ENCODE measurements at places on chromosomes 5 and 9.
A peak's percentile ranks its signal among the peaks of the same experiment; 100 is the strongest.

- DNase-seq = no peak
Observed at GRCh38 chr9:137293094-137293481, 9.0 kb downstream of the NRARP start.

- DNase-seq = no peak
Observed at GRCh38 chr5:178058321-178059012, 54.9 kb upstream of the N4BP3 start.

DNA sequence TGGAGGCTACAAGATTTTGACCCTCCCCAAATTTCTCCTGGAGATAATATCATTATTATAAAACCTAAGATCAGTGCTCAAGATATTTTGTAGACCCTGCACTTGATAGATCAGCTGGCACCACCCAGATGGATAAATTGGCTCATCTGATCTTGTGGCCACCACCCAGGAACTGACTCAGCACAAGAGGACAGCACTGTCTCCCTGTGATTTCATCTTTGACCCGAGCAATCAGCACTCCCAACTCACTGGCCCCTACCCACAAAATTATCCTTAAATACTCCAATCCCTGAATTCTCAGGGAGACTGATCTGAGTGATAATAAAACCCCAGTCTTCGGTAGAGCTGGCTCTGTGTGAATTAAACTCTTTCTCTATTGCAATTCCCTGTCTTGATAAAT, 34.5 kb upstream of the TENT2 start:
- no peak for DNase-seq

- DNase-seq = no peak
Observed at GRCh38 chr5:180367991-180368390, 14.9 kb upstream of the GFPT2 start.

DNA sequence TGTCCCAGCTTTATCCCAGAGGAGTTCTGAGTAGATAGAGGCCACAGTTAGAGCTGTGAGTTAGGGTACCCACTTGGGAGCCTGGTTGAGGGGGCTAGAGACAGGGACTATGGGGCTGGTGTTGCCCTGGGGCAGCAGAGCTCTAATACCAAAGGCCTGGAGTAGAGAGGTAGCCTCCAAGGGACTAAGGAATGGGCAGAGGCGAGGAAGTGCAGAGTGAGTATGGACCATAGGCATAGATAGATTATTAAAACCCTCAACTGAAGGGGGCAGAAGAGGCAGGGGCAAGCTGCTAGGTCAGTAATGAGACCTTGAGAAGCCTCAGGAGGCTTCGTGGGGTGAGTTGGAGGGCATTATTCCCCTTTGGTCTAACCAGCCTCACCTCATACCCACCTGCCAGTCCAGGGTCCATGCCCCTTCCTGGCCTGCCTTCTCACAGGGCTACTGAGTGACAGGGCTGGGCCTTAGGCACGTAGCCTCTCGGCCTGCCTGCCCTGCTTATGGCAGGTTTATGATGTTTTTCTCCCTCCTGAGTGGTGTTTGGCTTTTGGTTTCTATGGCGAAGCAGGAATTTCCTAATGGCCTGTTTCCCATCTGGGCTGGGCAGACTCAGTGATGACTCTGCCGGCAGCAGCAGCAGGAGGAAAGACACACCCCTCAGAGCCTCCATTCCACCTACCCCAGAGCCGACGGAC, 8.0 kb downstream of the PDLIM4 start:
- no peak for DNase-seq

GRCh38 chr9:130208600-130209347, 36.6 kb downstream of the NCS1 start:
- DNase-seq = no peak

- DNase-seq = peak; percentile 50
Observed at GRCh38 chr5:76855961-76856360, 6.1 kb downstream of the S100Z start.

DNA sequence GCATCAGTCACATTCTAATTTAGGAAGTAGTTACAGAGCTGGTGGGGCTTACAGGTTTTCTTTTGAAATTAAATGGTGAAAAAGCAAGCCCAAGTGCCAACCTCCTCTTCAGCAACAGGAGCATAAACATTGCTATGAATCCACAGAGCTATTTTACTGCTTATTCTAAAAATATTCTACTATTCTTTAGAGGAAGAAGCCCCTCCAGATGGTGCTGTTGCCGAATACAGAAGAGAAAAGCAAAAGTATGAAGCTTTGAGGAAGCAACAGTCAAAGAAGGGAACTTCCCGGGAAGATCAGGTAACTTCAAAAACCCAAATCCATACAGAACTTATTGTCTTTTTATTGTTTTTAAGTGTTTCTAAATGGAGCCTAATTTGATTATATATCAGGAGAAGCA, 202.8 kb downstream of the CWC27 start:
- peak; percentile 28 for DNase-seq

DNA sequence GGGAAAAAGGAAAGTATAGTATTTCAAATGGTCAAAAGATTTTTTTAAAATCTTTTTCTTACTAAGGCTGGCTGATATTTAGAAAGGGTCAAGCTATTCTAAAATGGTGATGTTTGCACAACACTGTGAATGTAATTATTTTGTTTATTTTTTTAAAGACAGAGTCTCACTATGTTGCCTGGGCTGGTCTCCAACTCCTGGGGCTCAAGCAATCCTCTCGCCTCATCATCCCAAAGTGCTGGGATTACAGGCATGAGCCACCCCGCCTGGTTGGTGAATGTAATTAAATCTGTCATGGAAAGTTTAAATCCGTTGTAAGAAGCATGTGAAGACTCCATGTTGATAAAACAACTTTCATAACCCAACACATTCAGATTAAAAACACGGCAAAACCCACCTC, 2.6 kb downstream of the UBTD2 start:
- DNase-seq = no peak

DNA sequence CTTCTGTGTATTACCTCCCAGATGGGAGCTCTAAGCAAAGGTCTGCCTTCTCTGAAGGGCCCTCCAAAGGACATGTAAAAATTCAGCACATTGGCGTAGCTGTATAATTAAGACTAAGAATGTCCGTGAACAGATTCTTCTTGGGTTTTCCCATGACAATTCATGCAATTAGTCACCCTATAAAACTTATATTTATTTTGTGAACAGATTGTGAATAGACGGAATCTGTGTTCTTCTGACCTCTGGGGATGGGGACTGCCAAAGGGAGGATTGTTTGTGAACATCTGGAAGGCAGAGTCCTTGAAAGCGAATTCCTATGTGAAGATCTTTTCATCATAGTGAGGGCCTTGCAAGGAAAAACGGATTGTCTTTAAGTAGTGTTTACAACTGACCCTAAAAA, 111.3 kb downstream of the EGFLAM start:
- no peak for DNase-seq

DNA sequence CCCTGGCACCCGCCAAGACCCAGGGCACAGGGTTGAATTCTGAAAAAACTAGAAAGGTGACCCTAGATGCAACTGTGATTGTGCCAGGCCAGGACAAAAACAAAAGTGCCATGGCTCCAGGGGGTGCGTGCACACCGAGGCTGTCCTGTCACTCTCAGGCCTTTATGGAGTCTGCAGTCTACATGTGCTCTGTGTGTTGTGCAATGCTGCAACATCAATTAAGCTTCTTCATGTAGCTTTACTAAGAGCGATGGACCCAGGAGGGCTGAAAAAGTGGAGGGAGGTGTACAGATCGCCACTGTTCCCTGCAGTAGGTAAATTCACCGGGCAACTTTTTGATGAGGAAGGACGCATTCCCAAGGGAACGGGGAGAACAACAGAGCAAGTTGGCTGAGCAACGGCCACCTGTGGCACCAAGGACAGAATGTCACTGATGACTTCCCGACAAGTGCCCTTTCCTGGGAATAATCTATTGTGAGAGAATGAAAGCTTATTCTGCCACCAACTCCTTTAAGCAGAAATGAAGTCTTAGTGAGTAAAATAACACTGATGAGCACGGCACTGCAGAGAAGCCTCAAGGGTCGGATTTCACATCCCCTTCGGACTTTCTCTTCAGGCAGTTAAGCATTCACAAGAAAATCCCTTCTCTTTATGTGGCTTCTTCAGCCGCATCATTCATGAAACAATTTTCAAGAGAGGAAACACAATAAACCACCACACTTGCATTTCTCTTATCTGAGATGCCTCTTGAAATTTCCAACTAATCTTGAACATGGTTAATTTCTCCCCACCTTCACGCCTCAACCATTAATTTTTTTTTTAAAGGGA, 149.6 kb downstream of the DROSHA start:
- DNase-seq = no peak

DNA sequence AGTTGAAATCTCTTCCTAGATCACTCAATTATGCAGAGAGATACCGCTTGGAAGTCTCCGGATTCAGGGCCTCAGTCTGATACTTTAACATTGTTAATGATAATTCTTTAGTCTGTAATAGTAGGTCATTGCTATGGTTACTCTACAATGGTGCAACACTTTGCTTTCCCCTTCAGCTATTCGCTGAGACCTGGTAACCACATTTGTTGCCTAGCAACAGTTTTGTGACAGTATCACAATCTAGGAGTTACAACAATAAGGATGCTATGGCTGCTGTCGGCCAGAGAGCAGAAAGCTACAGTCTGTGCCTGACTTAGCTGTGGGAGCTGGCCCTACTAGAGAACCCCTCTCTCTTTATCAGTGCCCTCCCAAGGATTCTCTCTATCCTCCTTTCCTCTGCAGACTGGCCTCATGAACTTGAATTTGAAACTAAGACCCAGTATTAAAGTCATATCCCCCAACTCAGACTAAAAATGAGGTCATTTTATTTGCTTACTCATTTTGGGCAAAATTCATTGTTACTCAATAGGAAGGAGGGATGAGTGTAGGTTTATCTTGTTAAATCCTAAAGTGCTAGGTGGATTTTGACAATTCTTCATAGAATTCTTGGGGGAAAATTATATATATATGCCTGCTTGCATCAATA, 39.3 kb downstream of the NR2F1 start:
- DNase-seq = peak; percentile 63

DNA sequence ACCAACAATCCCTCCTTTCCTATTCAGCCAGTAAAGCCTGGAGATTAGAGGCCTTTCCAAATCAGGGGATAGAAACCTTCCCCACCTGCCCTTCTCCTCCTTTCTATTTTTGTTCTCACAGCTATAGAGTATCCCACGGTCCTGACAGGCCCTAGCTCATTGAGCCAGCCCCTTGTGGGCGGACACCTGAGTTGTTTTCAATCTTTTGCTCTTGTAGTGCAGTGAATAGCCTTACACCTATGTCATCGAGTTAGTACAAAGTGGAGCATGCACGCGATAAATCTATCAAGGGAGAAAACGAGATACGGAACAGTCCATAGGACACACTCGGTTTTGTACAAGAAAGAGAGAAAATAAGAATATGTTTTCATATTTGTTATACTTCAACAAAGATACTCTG, 77.2 kb downstream of the TSPAN17 start:
- DNase-seq = no peak

DNA sequence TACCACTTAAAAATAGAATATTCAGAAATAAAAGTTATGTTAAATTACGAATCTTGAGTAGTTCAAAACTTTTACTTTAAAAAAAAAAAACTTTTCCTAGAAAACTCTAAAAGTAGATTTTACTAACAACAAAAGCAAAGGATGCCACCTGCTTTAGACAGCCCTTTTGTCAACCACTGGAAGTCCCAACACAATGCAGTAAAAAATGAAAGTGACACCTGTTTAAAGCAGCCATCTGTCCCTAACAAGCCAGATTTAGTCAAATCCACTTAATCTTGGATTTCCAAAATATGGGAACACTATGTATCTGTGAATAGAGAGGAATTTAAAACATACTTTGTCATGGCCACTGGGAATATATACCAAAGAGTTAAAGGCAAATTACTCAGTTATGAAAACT, 3.8 kb downstream of the RFX3 start:
- no peak for DNase-seq

- DNase-seq = no peak
Observed at GRCh38 chr5:1324301-1324700, 20.6 kb downstream of the CLPTM1L start.

Data from B cell (primary cell).